ENCODE measurements at places on chromosomes 11 and 22.
A peak's percentile ranks its signal among the peaks of the same experiment; 100 is the strongest.

GRCh38 chr11:45897556-45897955 lies 9.5 kb downstream of the FREY1 start:
- no peak for DNase-seq

- no peak for DNase-seq
Measured at GRCh38 chr11:11011617-11012016, 153.8 kb upstream of the ZBED5 start.

GRCh38 chr11:127130321-127130720 lies 129.8 kb upstream of the KIRREL3 start:
- DNase-seq = no peak

DNA sequence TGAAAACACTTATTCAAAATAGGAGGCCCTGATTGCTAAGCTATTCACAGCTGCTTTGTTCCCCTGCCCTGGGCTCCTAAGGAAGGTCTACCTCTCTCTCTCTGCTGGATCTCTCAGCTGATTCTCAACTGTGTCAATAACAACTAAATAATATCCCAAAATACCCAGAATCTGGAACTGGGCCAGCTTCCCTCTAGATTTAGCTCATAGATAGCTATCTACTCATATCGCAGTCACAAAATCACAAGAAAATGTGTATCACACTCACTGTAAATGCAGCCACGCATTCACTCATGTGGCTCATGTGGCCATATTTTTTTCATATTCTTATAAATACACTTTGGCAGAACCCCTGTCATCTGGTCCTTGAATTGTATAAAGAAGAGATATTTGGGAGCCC lies 555.1 kb downstream of the OPCML start:
- DNase-seq = no peak

GRCh38 chr22:23042179-23042578 lies 28.1 kb upstream of the GNAZ start:
- DNase-seq = no peak

DNA sequence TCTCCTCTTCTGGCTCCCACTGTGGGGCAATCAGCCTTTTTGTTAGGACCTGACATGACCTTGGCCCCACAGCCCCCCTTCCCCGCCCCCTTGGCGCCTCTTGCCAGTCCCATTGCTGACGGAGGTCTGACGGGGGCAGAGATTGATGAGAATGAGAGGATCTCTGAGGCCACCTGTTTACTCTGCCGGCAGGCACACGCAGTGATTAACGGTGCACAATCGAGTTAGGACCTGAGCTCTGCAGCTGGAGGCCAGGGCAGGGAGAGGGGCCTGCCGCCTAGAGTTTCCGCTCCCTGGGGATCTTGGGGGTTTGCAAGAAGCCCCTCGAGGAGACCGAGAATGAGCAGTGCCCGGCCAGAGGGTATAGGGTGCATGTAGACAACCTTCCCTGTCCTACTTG lies 6.8 kb upstream of the CHRM1 start:
- DNase-seq = no peak

DNA sequence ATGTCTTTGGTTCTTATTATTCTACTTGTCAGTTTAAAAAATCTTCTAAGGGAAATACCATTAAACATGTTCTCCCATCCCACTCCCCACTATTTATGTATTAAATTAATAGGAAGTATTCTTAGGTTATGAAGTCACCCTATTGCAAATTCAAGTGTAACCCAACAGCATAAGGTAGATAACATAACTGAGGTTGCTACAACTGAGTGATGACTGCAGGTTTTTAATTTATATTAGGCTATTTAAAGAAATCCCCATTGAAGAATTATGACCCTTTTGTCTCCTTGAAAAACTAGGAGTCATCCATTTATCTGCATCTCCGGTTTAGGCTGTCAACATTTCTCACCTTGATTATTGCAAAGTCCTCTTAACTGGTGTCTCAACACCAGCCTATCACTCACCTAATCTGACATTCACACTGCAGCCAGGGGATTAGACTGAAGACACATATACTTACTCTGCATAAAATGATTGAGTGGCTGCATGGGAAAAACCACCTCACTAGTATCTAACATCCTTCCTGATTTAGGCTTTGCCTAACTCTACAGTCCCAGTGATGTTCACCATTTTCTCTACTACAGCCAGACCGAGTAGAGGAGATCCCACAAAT lies 649.4 kb downstream of the CNTN5 start:
- no peak for DNase-seq

DNA sequence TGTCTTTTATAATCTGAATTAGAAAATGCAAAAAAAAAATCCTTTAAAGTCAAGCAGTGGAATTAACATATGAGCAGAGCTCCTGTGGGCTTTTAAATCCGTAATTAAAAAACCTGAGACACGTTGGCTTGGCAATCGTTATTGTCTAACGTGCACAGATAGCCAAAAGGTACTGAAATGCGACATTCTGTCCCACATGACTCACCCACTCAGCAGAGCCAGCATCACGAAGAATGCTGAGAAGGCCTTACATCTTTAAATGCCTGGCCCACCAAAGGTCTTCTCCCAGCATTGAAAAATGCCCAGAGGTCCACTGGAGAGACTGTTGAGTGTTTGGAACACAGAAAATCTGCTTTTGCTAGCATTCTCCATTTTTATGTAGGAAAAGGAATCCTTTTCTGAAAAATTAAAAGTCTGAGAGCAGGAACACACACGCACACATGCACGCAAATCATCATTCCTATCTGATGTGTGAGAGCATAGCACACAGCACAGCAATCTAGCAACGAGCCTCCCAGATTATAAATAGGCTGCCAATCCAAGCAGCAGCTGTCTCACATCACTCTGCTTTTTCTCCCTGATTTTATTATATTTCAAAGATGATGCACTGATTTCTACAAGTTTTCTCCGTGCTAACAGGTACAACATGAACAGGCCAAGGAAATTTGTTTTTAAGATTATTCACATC lies 94.5 kb downstream of the PHF21A start:
- no peak for DNase-seq

DNA sequence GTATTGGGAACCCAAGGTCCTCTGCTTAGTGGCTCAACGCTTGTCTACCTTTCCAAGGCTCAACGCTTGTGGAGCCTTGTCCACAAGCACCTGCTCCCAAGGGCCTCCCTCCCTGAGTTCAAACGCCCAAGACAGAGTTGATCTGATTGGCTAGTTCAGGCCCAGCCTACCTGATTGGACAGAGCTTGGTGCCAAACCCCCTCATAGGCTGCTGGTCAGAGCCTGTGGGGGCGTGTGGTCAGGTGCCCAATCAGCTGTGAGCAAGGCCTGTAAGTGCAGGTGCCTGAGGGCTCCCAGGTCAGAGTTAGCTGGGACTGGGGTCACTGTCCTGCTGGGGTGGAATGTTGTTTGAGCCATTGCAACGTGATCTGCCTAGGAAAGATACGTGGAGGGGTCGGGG lies 16.9 kb upstream of the TMPRSS6 start:
- peak; percentile 27 for DNase-seq

DNA sequence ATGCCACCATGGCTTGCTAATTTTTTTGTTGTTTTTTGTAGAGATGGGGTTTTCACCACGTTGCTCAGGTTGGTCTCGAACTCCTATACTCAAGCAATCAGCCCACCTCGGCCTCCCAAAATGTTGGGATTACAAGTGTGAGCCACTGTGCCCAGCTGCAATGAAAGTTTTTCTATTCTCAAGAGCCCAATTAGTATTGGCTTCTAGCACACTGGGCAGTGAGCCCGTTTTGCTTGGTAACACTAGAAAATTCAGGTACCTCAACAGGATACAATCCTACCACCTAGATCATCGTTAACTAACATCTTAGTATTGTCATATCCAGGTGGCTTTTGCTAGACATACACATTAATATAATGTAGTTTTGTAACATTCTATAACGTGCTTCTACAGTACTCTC lies 19.0 kb downstream of the SEC14L3 start:
- DNase-seq = no peak

GRCh38 chr11:79896258-79896657 lies 455.4 kb upstream of the TENM4 start:
- no peak for DNase-seq

- no peak for DNase-seq
Measured at GRCh38 chr11:15621565-15621964, 506.8 kb downstream of the INSC start.

GRCh38 chr11:18705651-18706281 lies 7.2 kb downstream of the TMEM86A start:
- no peak for DNase-seq

DNA sequence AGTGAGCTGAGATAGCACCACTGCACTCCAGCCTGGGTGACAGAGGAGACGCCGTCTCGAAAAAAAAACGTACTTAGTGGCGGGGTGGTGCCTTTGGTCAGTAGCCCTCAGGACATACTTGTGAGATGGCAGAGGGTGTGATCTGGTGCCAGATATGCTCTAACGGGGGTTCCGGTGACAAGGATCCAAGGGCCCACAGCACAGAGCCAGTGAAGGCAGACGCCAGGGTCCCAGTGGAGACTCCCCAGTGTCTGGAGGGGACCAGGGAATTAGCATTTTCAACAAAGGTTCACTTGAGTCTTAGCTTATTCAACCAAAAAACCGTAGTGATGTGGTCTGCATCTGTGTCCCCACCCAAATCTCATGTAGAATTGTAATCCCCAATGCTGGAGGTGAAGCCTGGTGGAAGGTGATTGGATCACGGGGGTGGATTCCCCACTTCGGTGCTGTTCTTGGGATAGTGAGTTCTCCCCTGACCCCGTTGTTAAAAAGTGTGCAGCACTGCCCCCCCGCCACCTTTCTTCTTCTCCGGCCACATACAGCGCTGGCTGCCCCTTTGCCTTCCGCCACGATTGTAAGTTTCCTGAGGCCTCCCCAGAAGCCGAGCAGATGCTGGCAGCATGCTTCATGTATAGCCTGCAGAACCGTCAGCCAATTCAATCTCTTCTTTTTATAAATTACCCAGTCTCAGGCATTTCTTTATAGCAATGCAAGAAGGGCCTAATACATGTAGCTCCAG lies 26.6 kb upstream of the OSBPL5 start:
- no peak for DNase-seq

DNA sequence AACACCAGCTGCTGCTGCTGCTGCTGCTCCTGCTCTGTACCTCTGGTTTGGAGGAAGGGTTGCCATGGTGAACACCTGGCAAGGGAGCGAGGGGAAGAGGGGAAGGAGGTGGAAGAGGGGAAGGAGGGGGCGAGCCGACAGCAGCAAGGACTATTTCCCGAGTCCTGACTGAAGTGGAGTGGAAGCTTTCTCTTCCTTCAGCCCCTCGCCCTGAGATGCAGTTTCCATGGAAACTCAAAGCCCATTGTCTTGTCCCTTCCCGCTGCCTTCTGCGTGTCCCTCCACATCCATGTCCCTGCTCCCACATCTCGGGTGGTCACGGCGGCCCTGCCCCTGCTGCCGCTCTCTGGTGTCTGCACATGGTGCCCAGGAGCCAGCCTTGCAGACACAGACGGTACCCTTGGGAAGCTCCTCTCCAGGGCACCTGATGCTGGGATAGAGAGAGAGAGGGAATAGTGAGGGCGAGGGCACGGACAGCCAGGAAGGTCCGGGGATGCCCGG lies 28.6 kb downstream of the FAM83F start:
- DNase-seq = no peak

DNA sequence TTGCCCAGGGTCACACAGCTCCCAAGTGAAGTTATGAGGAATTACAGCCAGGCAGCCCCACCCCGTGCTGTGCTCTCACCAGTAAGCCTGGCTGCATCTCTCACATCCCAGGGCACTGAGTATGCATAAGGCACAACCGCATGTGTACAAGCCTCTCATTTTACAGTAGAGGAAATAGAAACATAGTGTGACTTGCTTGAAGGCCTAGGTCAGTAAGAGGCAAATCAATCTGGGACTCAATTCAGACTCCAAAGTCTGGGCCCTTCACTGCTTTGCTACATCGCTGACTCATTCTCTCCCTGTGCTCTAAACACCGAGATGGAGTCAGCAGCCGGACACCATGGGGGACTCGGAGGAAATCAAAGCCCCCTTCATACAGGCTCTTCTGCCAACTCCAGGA lies 7.9 kb downstream of the ABTB2 start:
- DNase-seq = no peak

GRCh38 chr11:107587306-107587979 lies 3.5 kb upstream of the ELMOD1 start:
- no peak for DNase-seq

DNA sequence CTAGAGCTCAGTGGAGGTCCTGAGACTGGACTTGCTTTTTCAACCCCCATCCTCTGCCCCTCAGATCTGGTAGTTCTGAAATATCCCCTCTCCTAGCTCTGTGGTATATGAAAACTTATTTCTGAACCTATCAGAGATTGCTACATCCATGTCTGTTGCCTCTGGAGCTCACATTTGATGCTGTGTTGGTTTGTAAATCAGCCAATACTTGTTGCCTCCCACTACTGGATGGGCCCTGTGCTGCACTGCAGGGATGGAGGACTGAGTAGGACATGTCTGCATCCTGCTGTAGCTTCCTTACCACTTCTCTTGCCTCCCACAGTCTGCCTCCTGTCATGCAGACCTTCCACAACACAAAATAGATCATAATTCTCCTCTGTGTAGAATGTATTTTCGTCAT lies 5.2 kb downstream of the OLFML1 start:
- no peak for DNase-seq

GRCh38 chr11:46373787-46374740 lies 7.4 kb upstream of the MDK start:
- DNase-seq = no peak

DNA sequence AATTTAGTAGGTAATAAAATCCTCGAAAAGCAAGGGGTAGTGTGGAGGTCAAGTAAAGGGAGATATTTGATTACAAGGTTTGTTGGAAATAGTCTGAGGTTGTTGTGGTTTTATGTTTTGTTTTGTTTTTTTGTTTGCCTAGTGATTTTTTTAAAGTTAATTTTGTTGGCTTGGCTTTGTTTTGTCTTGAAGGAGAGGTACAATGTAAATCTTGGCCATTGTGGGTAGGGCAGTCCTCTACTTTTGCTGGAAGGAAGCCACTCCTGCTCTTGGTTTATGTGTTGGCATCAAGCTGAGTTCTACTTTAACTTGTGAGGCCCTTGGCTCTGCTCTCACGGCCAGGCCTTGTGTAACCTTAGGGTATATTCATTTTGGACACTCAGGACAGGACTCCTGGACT lies 3.2 kb downstream of the AMOTL1 start:
- no peak for DNase-seq

- DNase-seq = no peak
Measured at GRCh38 chr11:35090125-35090524, 48.8 kb upstream of the CD44 start.

- no peak for DNase-seq
Measured at GRCh38 chr11:134248910-134249480, 4.2 kb downstream of the THYN1 start.

GRCh38 chr11:12274056-12274455 lies 103.3 kb upstream of the PARVA start:
- DNase-seq = no peak

GRCh38 chr11:61926235-61926634 lies 8.9 kb upstream of the RAB3IL1 start:
- no peak for DNase-seq

GRCh38 chr11:59643390-59643789 lies 25.4 kb downstream of the PATL1 start:
- DNase-seq = no peak
